ENCODE measurements at places on chromosomes 6 and 20. TPM values are rescaled to one million over a fixed set of nuclear protein-coding genes. Genes with fewer than 3 reads are reported as not detected.
A peak's percentile ranks its signal among the peaks of the same experiment; 100 is the strongest.

GRCh38 chr6:116982401-116982800 is 105.4 kb downstream of the RFX6 start:
- DNase-seq = no peak

- DNase-seq = no peak
Measured at GRCh38 chr6:163661272-163661671, 246.8 kb downstream of the QKI start.

DNA sequence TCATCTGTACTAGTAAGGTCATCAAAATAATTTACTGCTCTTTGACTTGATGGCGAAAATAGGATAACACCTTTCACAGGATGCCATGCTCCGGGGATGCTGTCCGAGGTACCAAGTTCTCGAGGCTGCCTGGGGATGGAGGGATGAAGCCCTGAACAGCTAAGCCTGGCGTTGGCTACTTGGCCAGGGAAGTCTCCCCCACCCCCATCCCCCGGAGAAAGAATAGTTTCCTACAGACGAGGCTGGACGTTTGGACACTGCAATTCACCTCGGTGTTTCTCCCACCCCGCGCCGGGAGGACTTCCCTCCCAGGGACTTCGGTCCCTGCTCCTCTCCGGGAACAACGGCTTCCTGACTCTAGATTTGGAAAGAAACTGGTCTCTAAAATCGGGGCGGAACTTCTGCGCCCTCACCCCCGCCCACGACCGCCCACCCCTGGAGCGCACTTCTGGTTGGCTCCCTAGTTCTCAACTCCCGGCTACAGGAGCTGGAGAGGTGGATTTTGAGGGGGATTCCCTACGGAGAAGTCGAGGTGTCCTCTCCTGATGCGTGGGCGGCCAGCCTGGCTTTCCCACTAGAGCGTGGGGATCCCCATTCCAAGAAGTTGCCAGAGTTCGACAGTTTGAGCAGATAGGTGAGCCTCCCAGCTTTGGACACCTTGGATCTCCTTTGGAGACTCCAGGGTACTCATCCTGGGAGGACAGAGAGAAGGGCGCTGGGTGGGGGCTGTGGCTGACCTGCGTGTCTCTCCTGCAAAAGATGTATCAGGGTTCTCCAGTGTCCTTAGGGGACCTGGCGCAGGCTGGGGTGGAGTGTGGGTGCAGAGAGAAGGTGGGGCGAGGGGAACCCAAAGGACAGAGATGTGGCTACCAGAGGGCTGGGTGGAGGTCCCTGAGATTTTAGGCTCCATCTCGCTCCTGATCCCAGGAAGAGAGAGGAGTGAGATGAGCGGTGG is 1.1 kb downstream of the PCSK2 start:
- DNase-seq = peak; percentile 6

DNA sequence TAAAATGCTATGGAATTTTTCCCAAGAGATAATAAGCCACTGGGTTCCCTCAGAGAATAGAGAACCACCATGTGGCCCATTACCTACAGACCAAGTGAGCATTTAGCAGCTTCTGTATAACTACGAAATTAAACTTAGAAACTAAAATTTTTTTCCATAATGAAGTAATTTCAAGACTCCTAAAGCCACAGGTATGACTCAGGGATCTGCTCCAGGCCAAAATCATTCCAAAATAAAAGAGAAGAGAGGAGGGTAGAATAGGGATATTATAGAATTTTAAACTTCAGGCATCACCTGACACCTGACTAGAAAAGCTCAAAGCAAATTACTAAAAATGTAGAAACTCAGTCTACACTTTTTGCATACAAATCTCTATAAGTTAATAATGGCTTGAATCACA is 108.9 kb upstream of the DST start:
- DNase-seq = no peak

The TRIM31 gene
- total RNA-seq = not detected

DNA sequence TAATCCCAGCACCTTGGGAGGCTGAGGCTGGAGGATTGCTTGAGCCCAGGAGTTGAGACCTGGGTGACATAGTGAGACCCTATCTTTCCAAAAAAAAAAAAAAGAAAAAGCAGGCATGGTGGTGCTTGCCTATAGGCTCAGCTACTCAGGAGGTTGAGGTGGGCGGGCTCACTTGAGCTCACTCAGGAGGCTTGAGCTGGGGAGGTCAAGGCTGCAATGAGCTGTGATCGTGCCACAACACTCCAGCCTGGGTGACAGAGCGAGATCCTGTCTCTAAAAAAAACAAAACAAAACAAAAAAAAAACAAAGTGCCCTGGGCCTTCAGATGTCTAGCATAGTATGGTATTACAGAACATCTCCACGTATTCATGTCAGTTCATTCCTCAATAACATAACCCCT is 42.9 kb downstream of the ZFAND3 start:
- DNase-seq = no peak

- DNase-seq = no peak
Measured at GRCh38 chr6:43817192-43817591, 47.2 kb downstream of the VEGFA start.

DNA sequence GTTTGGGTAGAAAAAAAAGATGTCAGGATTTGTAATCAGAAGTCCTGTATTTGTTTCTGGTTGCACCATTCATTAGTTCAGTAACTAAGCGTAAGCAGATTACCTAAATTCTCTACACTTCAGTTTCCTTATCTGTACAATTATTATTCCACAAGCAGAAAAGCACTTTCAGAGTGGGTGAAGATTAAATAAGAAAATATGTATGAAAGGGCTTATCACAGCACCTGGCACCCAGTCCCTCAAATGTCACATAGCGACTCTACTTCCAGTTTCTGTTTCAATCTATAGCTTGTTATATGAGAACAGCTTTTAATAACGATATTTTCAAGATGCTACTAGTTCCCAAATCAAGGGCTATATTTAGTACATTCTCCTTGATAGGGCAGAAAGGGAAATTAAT is 31.4 kb downstream of the RGS17 start:
- DNase-seq = no peak

The ZNF451 gene
- total RNA-seq = 65.6 TPM

The WFDC8 gene
- total RNA-seq = not detected

The C6orf47 gene
- 23.5 TPM for total RNA-seq

GRCh38 chr6:54717849-54718455 is 128.6 kb upstream of the FAM83B start:
- peak; percentile 59 for DNase-seq

DNA sequence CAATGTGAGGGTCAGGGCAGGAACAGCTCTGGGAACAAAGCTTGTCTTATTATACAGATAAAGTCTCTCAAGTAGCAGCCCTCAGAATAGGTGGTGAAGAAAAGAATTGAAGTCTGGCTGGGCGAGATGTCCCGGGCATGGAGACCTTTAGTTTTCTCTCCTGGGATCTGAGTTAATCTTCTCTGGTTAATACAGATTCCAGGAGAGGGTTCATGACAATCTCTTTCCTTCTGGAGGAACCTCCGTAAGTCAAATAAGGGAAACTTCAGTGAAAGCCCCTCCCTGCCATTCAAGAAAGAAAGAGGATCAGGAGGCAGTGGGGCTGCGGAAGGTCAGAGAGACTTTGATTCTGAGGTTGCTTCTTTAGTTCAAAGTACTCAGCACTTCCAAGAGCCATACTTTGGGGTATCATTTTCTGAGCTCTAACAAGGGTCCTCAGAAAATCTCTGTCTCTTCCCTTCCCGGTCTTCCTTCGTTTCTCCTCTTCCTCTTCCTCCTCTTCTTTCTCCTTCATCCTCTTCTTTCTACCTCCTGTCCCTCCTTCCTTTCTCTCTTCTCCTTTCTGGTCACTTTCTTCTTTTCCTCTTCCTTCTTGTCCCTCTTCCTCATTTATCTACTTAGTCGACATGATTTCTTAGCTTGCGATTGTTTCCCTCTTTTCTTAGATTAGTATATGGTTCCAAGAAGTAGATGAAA is 4.6 kb upstream of the ZNF184 start:
- no peak for DNase-seq

DNA sequence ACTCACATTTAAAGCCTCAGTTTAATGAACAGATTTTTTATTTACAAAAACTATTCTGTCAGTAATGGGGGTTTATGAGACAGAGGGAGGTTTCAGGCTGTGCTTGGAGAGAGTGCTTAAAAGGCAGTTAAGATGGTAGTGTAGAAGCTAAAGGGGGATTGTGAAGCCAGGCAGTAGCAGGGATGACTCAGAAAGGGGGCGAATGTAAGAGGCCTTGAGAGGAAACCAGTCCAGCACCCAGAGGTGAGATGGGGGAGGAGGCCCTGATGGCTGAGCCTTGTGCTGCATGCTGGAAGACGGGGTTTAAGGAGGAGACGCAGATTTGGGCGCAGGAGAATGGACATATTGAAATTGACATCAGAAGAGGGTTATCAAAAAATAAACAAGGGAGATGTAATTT is 6.6 kb upstream of the SERPINB9 start:
- DNase-seq = no peak

DNA sequence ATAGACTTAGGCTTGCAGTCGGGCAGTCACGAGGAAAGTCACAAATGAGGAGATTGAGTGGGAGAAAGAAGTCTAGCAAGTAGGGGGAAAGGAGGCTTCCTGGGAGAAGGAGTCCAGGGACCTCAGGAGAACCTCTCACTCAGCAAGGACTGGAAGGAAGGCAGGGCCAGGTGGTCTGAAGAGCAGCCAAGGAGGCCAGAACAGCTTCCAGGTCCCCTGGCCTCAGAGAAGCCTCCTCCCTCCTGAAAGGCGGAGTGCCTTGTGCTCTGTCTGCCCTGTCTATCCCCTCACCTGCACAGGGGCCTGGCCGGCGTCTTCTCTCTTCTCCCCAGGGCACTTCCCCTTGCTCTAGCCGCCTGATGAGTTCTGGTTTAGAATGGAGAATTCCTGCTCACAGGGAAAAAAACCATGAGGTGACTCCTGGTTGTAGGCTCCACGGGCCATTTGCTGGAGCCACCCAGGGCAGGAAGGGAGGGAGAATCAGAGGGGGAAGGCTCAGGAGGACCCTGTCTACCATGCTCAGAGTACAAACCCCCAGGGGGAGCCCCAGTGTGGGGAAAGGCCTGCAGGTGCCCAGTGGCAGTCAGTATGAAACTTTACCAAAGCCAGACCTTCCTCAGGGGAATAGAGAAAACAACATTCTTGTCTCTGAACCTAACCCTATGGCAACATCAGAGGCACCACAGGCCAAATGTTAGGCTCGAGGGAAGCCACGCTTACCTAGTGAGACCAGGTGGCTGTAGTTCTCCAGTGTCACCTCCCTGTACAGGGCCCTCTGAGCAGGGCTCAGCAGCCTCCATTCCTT is 11.2 kb downstream of the ZNF337 start:
- no peak for DNase-seq

The SALL4 gene
- total RNA-seq = 90.7 TPM

- DNase-seq = no peak
Measured at GRCh38 chr6:106563614-106564013, 65.7 kb downstream of the RTN4IP1 start.

The PREP gene
- 42.9 TPM for total RNA-seq

The NKX2-2 gene
- total RNA-seq = not detected

The GLP1R gene
- total RNA-seq = 0.89 TPM

DNA sequence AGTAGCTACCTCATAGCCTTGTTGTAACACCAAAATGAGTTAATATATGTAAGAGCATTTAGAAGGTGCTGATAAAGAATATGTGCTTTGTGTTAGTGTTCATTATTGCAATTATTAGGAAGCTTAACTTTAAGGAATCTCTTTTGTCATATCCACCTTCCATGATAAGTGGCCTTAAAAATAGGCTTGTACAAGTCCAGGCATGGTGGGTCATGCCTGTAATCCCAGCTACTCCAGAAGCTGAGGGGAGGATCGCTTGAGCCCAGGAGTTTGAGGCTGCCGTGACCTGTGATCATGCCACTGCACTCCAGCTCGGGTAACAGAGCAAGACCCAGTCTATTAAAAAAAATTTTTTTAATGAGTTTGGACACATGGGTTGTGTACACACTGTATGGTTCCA is 285.5 kb downstream of the ZFAND3 start:
- DNase-seq = no peak
